ENCODE measurements at places on chromosomes 16 and 17. TPM values are rescaled to one million over a fixed set of nuclear protein-coding genes. Genes with fewer than 3 reads are reported as not detected.
A peak's percentile ranks its signal among the peaks of the same experiment; 100 is the strongest.

- H3K4me3 ChIP-seq = no peak overlapping the region
- no peak for DNase-seq
- no peaks in the 10 kb centered on the region for H3K27me3 ChIP-seq
- peaks cover 49% of the 10 kb centered on the region for H3K36me3 ChIP-seq
- H3K27ac ChIP-seq = no peak overlapping the region
- H3K4me1 ChIP-seq = peaks cover 38% of the 10 kb centered on the region
Observed at GRCh38 chr16:1820946-1821290, 5.7 kb downstream of the HAGH start.

DNA sequence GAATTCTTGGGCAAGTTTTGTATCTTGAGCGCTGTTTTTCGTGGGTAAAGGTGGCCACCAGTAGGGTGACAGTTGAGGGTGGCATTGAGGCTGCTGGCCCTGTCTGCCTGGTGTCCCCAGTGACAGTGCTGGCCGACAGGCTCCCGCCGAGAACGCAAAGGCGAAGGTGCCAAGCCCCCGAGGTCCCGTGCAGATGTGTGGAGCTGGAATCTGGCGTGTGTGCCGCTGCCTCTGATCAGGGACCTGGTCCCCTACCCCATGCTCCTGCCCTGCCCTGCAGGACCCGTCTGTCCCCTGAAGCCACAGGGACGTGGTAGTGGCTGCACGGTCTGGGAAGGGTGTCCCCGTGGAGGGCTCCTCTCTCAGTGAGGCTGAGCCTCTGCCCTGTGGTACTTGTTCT lies 3.5 kb downstream of the UBE2I start:
- no peak overlapping the region for H3K4me3 ChIP-seq
- no peak overlapping the region for H3K27ac ChIP-seq
- peaks cover 25% of the 10 kb centered on the region for H3K36me3 ChIP-seq
- H3K27me3 ChIP-seq = no peaks in the 10 kb centered on the region
- H3K4me1 ChIP-seq = peaks cover 24% of the 10 kb centered on the region
- DNase-seq = no peak

GRCh38 chr17:42131232-42131631 lies 8.6 kb downstream of the HSPB9 start:
- peak overlapping the region; percentile 49 for H3K27ac ChIP-seq
- peaks cover 3% of the 10 kb centered on the region for H3K36me3 ChIP-seq
- no peak overlapping the region for H3K4me3 ChIP-seq
- H3K4me1 ChIP-seq = peaks cover 25% of the 10 kb centered on the region
- no peaks in the 10 kb centered on the region for H3K27me3 ChIP-seq

- no peaks in the 10 kb centered on the region for H3K36me3 ChIP-seq
- no peaks in the 10 kb centered on the region for H3K27me3 ChIP-seq
- H3K4me1 ChIP-seq = no peaks in the 10 kb centered on the region
- H3K27ac ChIP-seq = no peak overlapping the region
- no peak overlapping the region for H3K4me3 ChIP-seq
Observed at GRCh38 chr17:68740555-68741447, 139.6 kb upstream of the FAM20A start.

The PPP1R1B gene
- total RNA-seq = 0.46 TPM

- no peak overlapping the region for H3K4me3 ChIP-seq
- no peak for DNase-seq
- no peaks in the 10 kb centered on the region for H3K27me3 ChIP-seq
Observed at GRCh38 chr17:48915459-48916282, 7.5 kb downstream of the UBE2Z start.

- H3K36me3 ChIP-seq = peaks cover 65% of the 10 kb centered on the region
- H3K4me3 ChIP-seq = peak overlapping the region; percentile 82
- H3K27me3 ChIP-seq = no peaks in the 10 kb centered on the region
- peak overlapping the region; percentile 89 for H3K27ac ChIP-seq
- DNase-seq = no peak
Observed at GRCh38 chr17:63827801-63828221, 348 bp upstream of the FTSJ3 start.

- DNase-seq = no peak
- H3K4me3 ChIP-seq = no peak overlapping the region
- H3K4me1 ChIP-seq = no peaks in the 10 kb centered on the region
- H3K36me3 ChIP-seq = no peaks in the 10 kb centered on the region
- no peaks in the 10 kb centered on the region for H3K27me3 ChIP-seq
- no peak overlapping the region for H3K27ac ChIP-seq
Observed at GRCh38 chr17:15930426-15930825, 14.5 kb upstream of the ADORA2B start.

DNA sequence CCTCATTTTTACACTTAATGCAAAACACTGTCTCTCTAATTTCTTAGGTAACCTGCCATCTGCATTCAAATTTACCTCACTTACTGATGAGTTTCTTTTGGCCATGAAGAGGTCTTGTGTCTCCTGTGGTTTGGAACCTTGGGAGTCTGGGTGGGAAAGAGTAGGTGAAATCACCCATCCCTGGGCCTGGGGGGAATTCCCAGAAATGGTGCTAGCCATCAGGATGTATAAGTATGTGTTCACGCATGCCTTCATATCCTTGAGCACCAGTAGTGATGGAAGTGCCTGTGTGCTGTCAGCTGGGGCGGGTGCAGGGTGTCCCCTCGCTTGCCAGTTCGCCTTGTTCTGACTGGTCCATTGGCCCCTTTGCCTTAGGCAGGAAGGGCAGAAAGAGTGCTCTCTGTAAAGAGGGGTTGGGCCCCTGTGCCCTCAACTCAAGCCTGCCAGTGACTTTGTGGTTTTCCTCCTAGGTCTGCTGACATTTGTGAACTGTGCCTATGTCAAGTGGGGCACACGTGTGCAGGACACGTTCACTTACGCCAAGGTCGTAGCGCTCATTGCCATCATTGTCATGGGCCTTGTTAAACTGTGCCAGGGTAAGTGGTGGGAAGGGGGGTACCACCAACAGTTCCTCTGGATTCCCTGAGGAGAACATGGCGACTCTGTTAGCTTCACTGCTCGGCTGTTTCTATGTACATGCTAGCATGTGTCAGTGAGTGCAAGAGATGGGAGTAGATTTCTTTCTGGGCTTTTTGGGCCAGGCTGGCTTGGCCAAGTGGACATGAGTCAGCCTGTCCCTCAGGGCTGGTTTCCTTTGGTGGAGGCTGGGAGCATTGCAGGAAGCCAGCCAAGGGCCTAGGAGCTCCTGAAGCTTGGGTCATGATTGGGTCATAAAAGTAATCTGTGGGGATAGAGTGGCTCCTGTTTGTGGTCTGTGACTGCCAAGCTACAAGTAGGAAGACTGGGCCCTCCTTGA lies 23.2 kb downstream of the SLC7A6OS start:
- H3K27me3 ChIP-seq = no peaks in the 10 kb centered on the region
- H3K27ac ChIP-seq = no peak overlapping the region
- H3K4me1 ChIP-seq = no peaks in the 10 kb centered on the region
- no peaks in the 10 kb centered on the region for H3K36me3 ChIP-seq
- no peak for DNase-seq

All from right lobe of liver (tissue), 6 donors.